Stimulated activated CD8-positive, alpha-beta memory T cell treated with anti-CD3 and anti-CD28 coated beads, Interleukin-15, amount 100 ng/mL, for 4 hours (primary cell): ENCODE measurements at places on chromosomes 12 and 14.

DNA sequence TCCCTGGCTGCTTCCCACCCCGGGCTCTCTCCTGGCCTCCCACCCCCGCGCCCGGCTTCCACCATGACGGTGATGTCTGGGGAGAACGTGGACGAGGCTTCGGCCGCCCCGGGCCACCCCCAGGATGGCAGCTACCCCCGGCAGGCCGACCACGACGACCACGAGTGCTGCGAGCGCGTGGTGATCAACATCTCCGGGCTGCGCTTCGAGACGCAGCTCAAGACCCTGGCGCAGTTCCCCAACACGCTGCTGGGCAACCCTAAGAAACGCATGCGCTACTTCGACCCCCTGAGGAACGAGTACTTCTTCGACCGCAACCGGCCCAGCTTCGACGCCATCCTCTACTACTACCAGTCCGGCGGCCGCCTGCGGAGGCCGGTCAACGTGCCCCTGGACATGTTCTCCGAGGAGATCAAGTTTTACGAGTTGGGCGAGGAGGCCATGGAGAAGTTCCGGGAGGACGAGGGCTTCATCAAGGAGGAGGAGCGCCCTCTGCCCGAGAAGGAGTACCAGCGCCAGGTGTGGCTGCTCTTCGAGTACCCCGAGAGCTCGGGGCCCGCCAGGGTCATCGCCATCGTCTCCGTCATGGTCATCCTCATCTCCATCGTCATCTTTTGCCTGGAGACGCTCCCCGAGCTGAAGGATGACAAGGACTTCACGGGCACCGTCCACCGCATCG, 1.8 kb downstream of the KCNA1 start:
- no peak for DNase-seq

- no peak for DNase-seq
Observed at GRCh38 chr12:3511760-3512159, 20.8 kb downstream of the PRMT8 start.

DNA sequence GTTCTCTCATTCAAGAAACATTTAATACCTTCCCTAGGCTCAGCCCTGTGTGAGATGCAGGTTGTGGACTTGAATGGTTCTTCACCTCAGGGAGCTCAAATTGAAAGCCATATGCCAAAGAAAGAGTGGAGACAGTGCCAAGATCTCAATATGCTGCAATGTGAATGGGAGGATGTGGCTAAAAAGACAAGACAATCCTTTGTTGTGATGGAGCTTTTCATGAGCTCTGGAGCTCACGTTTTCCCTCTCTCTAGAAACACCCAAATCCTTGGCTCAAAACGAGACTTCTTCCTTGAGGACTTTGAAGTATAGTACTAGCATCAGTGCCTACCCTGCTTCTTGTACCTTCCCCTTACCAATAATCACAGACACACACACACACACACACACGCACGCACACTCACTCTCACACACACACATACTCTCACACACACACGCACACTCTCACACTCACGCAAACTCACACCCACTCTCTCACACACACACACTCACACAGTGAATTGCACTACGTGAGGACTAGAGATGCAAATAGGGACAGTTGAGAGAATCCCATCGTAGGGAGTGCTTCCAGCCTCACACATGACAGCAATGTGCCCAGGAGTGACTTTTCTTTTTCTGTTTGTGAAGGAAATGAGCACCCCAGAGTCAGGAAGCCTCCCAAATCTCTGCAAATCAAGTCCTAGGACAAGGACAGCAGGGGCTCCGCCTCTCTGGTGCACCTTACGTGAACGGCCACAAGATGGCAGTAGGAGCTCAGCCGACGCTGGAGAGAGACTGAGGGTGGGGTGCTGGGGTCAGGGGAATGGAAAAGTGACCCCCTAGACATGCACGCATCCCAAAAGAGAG, 231.4 kb downstream of the PCNX1 start:
- DNase-seq: no peak

GRCh38 chr14:51630987-51631386, 20.7 kb upstream of the FRMD6 start:
- DNase-seq: no peak

DNA sequence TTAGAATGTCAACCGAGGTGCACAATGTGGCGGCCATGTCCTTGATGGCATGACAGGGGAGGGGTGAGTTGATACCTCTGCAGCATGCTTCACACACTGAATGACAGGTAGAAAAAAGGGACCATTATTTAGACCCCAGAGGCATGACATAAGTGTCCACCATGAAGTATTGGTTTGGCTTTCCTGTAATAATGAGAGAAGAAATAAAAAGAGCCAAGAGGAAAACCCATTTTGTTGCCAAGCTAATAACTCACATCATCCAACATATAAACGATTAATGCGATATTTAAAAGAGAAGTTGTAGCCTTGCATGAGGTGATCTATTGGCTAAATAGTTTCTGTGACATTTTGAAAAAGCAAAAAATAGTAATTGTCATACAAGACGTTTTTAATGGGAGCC, 343.4 kb downstream of the LRIG3 start:
- DNase-seq: no peak

GRCh38 chr12:52343550-52343949, 22.4 kb upstream of the KRT83 start:
- no peak for DNase-seq

- no peak for DNase-seq
Observed at GRCh38 chr12:90010089-90010488, 301.5 kb upstream of the ATP2B1 start.

- no peak for DNase-seq
Observed at GRCh38 chr12:107236824-107237511, 143.6 kb upstream of the CRY1 start.

GRCh38 chr12:123948796-123949769, 23.5 kb downstream of the CCDC92 start:
- no peak for DNase-seq

DNA sequence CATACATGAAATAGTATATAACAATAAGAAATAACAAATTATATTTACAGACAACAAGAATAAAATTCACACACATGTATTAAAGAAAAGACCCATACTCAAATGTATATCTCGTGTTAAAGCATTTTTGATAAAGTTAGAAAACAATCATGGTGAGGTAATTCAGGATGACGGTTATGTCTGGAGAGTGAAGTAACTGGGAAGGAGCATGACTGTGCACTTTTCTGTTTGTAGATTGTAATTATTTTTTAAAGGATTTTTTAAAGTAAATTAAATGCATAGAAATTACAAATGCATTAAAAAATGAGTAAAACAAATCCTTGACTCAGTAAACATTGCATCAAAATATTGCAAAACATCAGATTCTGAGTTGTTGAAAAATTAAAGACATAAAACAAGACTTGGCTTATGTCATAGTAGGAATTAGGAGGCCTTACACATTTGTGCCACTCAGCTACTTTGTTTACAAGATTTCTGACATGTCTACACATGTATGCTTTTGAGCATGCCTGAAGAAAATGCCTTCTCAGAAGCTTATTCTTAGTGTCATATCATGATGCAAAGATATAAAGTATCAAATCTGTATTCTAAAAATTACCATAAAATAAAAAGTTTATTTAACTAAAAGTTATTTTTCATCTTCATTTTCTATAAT, 1325.1 kb downstream of the SLC16A7 start:
- no peak for DNase-seq

DNA sequence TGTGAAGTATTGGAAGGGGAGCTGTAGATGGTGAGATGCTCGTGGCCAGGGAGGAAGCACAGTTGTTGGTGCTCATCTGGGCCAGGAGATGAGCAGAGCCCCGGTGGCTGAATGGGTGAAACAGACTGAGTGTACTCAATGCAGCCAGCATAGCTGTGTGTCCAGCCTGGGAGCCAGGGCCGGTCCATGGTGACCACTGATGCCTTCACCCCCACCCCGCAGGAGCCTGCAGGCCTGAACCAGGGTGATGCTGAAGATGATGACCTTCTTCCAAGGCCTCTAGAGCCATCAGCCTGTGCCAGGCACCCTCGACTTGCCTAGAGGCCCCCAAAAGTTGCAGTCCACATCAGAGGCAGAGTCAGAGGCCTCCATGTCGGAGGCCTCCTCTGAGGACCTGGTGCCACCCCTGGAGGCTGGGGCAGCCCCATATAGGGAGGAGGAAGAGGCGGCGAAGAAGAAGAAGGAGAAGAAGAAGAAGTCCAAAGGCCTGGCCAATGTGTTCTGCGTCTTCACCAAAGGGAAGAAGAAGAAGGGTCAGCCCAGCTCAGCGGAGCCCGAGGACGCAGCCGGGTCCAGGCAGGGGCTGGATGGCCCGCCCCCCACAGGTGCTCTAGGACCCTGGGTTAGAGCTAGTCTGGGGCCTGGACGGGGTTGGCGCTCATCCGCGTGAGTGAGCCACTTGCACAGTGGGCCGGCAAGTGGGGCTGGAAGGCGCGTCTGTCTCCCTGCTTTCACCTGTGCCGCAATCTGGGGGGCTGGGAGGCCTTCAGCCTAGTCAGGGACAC, 3.0 kb downstream of the TNFAIP2 start:
- no peak for DNase-seq

DNA sequence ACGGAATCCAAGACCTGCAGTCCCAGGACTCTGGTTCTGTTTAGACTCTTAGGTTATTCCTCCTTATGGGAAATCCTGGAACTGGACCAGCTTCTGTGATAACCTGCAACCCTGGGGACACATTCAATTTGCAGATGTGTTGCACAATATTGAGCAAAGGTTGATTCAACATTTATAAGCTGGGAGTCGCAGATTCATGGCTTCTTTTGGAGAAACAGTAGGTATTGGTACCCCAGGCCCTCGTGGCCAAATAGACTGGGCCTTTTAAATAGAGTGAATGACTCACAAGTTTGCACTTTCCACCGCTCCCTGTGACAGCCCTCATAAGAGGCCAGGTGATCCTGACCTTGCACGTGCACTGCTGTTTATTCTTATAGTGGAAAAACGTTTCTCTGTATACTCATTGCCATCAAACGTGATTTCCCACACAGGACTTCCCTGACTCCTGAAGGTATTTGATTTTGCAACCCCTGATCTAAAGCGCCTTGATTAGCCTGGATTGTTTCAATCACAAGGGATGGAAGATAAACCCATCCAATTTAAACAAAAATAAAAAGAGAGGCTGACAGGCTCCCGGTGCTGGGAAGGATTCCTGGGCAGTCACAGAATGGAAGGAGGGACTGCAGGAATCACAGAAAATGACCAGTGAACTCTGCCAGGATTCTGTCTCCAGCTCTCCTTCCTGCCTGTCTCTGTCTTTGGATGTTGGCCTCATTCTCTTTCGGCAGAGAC, 98.0 kb downstream of the VCPKMT start:
- no peak for DNase-seq

GRCh38 chr12:121525411-121525810, 55.4 kb downstream of the KDM2B start:
- no peak for DNase-seq

- DNase-seq: no peak
Observed at GRCh38 chr12:46267825-46268582, 839 bp downstream of the SLC38A1 start.

- no peak for DNase-seq
Observed at GRCh38 chr14:99035268-99035667, 236.7 kb downstream of the BCL11B start.

DNA sequence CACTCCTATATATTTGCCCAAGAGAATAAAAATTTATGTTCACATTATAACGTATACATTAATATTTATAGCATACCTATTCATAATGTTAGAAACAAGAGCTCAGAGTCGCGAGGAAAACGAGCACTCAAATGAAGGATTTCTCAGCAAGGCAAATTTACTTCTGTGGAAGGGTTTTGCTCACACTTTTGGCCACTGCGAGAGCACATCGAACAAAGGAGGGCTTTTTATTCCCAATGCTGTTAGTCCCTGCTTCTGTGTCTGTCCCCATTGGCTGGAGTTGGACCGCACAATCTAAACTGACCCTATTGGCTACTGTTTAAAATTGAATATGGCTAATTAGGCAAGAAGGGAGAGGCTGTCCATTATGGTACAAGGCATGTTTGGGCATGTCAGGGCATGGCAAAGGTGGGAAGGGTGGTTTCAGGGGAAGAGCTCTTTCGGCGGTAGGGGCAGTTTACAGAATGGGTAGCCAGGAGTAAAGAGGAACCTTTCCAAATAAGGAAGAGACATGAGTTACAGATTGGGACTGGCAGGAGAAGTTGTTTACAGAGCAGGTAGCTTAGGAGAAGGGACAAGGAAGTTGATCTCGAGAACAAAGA, 702.9 kb downstream of the TRHDE start:
- DNase-seq: no peak

DNA sequence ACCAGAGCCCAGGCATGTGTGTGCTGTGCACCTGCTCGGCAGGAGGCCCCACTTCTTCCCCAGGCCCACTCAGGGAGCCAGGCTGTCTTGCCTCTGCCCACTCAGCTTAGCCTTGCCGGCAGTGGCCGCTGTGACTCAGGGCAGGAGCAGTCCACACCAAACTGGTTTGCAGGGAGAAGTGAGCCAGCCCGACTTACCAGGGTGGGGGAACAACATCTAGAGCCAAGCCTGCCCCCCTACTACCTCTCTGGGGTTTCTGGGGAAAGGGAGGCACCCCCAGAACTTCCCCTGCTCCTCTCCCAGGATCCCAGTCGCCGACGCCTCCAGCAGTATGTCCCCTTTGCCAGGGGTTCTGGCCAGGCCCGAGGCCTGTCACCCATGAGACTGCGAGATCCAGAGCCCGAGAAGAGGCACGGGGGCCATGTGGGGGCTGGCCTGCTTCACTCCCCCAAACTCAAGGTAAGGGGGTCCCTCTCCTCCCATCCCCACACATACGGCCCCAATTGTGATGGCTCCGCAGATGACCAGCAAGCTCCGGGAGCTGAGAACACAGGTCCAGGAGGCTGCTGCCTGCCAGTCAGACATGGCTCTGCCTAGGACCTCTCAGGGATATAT, 3.0 kb downstream of the PLEKHG6 start:
- no peak for DNase-seq
